ENCODE measurements at places on chromosomes 3 and 15.

- H3K36me3 ChIP-seq, result peaks cover 29% of the 10 kb centered on the region
- no peaks in the 10 kb centered on the region for H3K27me3 ChIP-seq
- peak overlapping the region; percentile 57 for H3K27ac ChIP-seq
- DNase-seq, result no peak
- H3K4me1 ChIP-seq, result peaks cover 21% of the 10 kb centered on the region
These were observed 34.9 kb downstream of the PPP1R2 start for GRCh38 chr3:195508185-195508584.

DNA sequence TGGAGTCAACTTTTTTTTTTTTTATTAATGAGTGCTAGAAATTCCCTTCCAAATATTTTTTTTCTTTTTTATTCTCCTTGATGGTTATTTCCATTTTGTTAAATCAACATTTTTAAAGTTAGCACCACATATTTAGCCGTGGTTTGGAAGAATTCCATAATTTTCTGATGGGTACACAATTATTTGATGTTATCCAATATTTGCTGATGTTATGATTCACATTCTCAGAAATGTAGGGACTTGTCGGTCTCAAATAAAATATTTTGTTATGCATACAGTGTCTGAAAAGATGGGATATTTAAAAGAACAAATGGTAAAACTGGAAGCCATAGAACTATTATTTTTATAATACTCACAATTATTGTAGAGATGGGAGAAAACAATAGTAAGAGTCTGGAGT lies 911.5 kb upstream of the GBE1 start:
- H3K27ac ChIP-seq, result no peak overlapping the region
- DNase-seq, result no peak
- H3K4me3 ChIP-seq, result no peak overlapping the region
- no peaks in the 10 kb centered on the region for H3K36me3 ChIP-seq

DNA sequence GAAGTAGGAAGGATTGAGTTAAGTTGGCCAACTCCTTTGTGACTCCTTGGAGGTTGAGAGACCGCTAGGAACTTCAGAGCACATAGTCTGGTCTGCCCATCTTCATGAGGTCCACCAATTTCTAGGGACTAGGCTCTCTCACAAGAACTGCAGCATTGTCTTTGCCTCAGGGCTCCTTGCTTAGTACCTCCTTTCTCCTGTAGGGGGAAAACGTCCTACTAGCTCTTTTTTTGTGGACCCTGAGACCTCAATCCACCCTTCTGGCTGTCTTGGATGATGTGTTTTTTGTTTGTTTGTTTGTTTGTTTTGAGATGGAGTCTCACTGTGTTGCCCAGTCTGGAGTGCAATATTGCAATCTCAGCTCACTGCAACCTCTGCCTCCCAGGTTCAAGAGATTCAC lies 21.6 kb downstream of the REC114 start:
- DNase-seq, result no peak
- peaks cover 1% of the 10 kb centered on the region for H3K27me3 ChIP-seq
- no peak overlapping the region for H3K4me3 ChIP-seq
- H3K27ac ChIP-seq, result no peak overlapping the region
- H3K4me1 ChIP-seq, result no peaks in the 10 kb centered on the region
- no peaks in the 10 kb centered on the region for H3K36me3 ChIP-seq

DNA sequence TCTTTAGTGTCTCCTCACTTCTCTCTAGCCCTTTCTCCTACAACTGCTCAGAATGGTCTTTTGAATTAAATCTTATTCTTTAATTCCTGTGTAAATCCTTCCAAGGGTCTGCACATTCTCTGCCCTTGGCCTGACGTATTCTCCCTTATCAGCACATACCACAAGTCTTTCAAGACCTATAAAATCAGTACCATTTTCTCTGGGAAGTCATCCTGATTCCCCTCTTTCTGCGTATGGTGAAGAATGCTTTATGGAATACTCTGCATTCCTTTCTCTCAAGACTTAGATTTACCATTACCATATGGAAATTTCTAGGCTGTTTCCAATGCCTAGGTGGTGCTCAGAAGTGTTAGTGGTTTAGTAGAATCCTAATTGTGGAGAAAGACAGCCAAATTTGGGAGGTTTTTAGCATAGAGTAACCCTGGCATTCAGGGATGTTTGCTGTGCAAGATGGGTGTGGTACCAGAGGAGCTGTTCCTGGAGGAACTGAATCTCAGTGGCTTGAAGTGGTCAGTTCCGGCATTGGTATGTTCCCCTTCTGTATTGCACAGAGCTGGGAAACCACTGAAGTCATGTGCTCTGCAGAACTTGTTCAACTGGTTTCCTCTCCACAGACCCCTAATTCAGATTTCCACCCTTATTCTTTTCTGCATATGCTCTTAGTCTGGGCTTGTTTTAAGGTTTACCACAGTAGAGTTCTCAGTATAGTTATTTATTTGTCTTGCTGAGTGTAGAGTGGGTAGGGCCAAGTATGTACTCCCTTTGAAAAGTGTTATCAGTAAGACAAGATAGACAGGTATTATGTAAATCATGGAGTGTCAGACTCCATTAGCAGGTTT lies 24.5 kb downstream of the IQGAP1 start:
- no peak for DNase-seq
- H3K4me1 ChIP-seq, result peaks cover 79% of the 10 kb centered on the region
- H3K36me3 ChIP-seq, result peaks cover 29% of the 10 kb centered on the region
- H3K4me3 ChIP-seq, result no peak overlapping the region
- H3K27me3 ChIP-seq, result no peaks in the 10 kb centered on the region
- H3K27ac ChIP-seq, result peak overlapping the region; percentile 23

DNA sequence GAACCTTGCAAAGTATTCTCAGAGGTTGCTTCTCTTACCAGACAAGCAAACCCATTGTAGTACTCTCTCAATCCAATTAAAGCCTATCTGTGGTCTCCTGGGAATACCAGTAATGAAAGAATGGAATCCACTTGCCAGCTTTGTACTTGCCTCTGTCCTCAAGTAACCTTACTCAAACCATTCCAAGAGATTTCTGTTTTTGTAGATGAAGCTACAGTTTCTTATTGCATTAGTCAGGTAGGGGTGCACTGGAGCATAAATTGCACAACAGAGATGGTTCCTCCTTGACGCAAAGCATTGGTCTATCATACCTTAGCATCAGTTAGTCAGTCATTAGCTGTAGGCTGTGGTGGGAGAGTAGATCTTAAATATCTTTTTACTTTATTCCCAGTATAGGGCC lies 52.9 kb downstream of the BTLA start:
- no peaks in the 10 kb centered on the region for H3K27me3 ChIP-seq
- H3K27ac ChIP-seq, result no peak overlapping the region
- no peak overlapping the region for H3K4me3 ChIP-seq
- peaks cover 7% of the 10 kb centered on the region for H3K4me1 ChIP-seq

All from activated CD4-positive, alpha-beta memory T cell treated with anti-CD3 and anti-CD28 coated beads for 36 hours (primary cell).